NCI-H510A (cell line): ENCODE measurements at places on chromosomes 16 and 17.

GRCh38 chr17:19933221-19933620 lies 44.4 kb downstream of the AKAP10 start:
- no peak for DNase-seq

- DNase-seq = no peak
Observed at GRCh38 chr17:60151355-60151754, 1.6 kb downstream of the CA4 start.

DNA sequence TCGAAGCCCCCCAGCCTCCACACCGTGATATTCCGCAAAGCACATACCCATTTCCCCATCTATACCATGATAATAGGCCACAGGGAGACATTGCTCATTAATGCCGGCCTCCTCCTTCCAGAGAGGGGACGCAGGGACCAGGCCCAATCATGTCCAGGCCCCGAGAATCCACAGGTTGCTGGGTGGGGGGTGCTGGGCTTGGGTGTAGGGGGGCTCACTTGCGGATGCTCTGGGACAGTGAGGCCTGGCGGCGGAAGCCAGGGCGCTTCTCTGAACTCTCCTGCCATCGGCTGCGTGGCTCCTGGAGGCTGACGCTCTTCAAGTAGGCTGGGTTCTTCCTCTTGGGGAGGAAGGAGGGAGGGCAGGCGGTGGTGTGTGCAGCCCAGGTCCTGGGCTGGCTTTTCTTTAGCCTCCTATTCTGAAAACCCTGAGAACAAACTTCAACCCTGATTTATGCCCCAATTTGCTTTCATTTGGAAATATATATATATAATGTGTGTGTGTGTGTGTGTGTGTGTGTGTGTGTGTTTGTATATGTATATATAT lies 12.2 kb downstream of the AANAT start:
- DNase-seq = no peak

- no peak for DNase-seq
Observed at GRCh38 chr17:7266784-7267183, 4.5 kb upstream of the CLDN7 start.

GRCh38 chr16:58226790-58227189 lies 28.9 kb upstream of the CSNK2A2 start:
- DNase-seq = no peak

GRCh38 chr17:3916825-3917224 lies 560 bp upstream of the P2RX1 start:
- no peak for DNase-seq

DNA sequence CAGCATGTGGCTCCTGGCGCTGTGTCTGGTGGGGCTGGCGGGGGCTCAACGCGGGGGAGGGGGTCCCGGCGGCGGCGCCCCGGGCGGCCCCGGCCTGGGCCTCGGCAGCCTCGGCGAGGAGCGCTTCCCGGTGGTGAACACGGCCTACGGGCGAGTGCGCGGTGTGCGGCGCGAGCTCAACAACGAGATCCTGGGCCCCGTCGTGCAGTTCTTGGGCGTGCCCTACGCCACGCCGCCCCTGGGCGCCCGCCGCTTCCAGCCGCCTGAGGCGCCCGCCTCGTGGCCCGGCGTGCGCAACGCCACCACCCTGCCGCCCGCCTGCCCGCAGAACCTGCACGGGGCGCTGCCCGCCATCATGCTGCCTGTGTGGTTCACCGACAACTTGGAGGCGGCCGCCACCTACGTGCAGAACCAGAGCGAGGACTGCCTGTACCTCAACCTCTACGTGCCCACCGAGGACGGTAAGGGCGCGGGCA lies 645 bp downstream of the NLGN2 start:
- no peak for DNase-seq

DNA sequence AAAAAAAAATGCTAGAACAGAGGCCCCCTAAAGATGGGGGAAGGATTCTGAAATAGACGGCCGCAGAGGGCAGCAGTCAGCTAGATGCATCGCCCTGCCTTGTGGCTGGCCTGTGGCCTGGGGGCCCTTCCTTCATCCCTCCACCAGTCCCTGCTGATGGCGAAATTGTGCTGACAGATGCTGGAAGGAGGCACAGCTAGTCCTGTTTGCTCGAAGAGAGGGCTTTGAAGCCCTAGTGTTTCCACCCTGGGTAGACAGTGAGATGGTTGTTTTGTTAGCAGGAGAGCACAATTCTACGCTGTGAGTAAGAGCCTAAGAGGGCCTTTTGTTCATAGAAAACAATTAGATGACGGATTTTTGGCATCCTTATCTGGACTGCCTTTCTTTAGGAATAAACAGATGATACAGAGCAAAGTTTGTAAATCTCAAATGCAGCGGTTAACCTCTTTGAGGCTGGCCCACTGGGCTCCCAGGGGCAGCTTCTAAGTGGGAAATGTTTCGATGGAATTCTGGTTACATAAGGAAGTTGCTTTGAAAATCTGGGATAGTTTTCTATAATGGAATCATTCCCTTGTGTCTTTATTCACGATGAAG lies 23.0 kb downstream of the VPS35L start:
- no peak for DNase-seq

- no peak for DNase-seq
Observed at GRCh38 chr16:50550035-50550434, 1.8 kb downstream of the NKD1 start.

GRCh38 chr16:23288209-23288608 lies 13.9 kb upstream of the SCNN1B start:
- DNase-seq = no peak

- no peak for DNase-seq
Observed at GRCh38 chr17:834136-834535, 52.0 kb downstream of the MRM3 start.

DNA sequence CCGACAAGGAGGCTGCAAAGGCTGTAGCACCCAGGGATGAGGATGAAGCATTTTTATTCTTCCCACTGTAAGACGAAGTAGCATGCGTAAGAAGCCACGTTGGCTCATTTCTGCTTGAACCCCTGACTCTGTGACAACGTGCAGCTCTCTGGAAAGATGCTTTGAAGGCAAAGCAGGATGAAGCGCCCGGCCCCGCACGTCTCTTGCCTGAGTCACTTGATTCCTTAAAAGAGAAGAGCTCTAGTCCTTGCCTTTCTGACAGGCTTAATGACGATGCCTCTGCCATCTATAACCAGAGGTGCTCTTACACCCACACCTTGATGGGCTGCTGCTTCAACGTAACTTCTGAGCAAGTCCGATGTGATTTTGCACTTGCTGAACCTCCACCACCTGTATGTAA lies 76.7 kb upstream of the MED9 start:
- no peak for DNase-seq

- no peak for DNase-seq
Observed at GRCh38 chr17:31695456-31696090, 163.5 kb downstream of the COPRS start.

GRCh38 chr16:10367616-10368188 lies 18.2 kb upstream of the ATF7IP2 start:
- DNase-seq = no peak

GRCh38 chr17:45428931-45429338 lies 3.7 kb downstream of the ARHGAP27 start:
- DNase-seq = no peak

- no peak for DNase-seq
Observed at GRCh38 chr16:30142672-30143346, 19.8 kb upstream of the MAPK3 start.

DNA sequence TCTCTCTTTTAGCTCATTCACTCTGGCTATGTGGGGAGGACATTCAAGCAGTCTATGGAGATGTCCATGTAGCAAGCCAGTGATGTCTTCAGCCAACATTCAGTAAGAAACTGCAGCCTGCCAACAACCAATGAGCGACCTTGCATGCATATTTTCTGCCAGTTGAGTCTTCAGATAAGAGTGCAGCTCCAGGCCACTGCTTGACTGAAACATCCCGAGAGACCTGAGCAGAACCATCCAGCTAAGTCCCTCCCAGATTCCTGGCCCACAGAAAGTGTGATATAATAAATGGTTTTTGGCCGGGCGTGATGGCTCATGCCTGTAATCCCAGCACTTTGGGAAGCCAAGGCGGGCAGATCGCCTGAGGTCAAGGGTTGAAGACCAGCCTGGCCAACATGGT lies 10.5 kb upstream of the C17orf58 start:
- DNase-seq = no peak

DNA sequence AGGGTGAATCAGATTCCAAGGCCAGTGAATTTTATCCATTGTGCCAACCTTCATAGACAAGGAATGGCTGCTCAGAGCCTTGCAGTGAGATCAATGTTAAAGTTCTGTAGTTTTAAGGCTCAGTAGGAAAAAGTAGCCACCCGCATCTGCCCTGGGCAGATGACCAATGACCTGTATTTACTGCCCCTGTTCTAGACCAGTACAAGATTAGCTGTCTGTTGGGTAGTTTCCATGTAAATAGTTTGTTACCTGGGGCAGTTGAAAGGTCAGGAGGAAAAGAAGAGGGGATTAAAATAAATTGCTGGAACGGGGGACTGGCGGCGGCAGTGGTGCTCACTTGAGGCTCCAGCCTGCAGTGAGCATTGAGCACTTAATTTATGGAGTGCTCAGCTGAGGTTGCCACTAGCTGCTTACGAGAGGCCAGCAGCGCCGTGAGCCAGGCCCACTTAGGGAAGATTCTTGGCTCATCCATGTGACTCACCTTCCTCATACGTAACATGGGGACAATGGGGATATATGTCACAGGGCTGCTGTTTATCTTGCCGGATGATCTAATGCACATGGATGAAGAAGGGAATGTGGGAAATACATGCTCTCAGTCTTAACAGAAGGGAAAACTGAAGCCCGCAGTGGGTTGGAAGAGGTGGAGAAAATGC lies 10.7 kb upstream of the NOS2 start:
- peak; percentile 49 for DNase-seq

GRCh38 chr17:78946631-78947030 lies 21.4 kb upstream of the TIMP2 start:
- no peak for DNase-seq

DNA sequence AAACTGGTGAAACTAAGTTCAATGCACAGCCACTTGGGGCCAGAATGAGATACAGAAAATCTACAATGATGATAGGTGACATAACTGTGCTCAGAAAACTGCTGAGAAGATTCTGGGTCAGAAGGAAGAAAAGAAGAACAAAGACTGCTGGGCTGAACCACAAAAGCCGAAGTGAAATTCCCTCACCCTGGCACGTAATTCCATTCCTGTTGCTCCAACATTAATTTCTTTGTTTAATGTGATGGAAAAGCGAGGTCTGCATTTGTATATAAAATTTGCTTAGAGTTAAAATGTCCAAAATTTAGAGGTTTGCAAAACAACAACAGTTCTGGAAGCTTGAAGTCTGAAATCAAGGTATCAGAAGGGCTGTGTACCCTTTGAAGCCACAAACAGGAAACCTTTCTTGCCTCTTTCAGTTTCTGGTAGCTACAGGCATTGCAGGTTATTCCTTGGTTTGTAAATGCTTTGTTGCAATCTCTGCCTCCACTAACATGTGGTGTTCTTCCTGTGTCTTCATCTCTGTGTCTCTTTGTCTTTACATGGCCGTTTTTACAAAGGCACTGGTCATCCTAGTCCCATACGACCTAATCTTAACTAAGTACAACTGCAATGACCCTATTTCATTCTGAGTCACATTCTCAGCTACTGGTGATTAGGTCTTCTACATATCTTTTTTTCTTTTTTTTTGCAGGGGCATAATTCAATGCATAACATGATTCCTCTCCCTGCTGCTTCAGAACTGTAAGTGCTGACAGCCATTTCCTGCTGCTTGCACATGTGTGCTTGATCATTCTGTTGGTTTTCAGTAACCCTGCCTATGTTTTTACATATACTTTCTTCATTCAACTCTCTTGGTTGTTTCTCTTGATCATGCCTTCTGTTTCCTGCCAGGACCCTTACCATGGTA lies 603.0 kb upstream of the CDH8 start:
- no peak for DNase-seq

DNA sequence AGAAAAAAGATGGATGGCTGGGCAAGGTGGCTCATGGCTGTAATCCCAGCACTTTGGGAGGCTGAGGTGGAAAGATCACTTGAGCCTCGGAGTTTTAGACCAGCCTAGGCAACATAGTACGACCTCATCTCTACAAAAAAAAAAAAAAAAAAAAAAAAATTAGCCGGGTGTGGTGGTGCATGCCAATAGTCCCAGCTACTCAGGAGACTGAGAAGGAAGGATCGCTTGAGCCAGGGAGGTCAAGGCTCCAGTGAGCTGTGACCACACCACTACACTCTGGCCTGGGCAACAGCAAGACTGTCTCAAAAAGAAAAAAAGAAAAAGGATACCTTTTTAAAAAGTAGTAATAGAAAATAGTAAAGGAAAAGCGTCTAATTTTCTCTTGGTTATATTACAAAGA lies 20.7 kb downstream of the ZNF652 start:
- no peak for DNase-seq

- no peak for DNase-seq
Observed at GRCh38 chr16:19356024-19356952, 61.4 kb upstream of the TMC5 start.

GRCh38 chr17:44360144-44360533 lies 3.5 kb downstream of the FAM171A2 start:
- no peak for DNase-seq

GRCh38 chr17:66135896-66136295 lies 56.0 kb downstream of the CEP112 start:
- DNase-seq = no peak

GRCh38 chr17:81511804-81512561 lies 616 bp downstream of the ACTG1 start:
- no peak for DNase-seq

- DNase-seq = no peak
Observed at GRCh38 chr16:79409978-79410377, 190.6 kb downstream of the MAF start.

DNA sequence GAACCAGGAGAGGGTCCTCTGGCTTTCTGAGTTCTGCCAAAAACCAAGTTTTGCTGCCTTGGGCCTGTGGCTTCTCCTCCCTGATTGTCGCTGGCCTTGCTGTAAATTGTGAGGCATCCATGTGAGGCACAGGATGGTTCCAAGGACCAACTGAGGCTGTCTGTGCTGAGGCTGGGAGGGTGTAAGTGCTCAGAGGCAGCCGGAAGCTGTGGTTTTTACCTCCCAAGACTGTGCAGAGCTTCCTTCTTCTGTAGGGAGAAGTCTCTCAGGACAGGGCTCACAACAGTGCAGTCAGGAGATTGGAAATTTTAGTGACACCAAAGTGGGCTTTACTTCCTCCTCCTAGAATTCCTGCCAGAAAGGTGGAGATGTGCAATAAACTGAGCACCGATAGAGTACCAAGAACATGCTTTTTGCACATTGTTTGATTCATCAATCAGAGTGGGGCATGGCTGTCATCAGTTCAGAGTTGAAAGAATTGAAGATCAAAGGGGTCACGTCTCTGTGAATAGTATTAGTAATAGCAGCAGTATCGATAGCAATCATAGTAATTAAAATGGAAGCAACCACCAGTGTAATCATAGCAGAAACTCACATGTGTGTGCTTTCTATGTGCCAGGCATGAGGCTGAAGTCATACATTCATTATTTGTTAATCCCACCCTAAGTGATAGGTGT lies 467.1 kb downstream of the WWOX start:
- DNase-seq = no peak

- DNase-seq = no peak
Observed at GRCh38 chr16:87948119-87948545, 3.1 kb upstream of the BANP start.
